Osteoblast (primary cell): ENCODE measurements at places on chromosomes 7 and 10. TPM values are rescaled to one million over a fixed set of nuclear protein-coding genes. Genes with fewer than 3 reads are reported as not detected.

- no peaks in the 10 kb centered on the region for H3K36me3 ChIP-seq
- H3K4me1 ChIP-seq = peaks cover 10% of the 10 kb centered on the region
- H3K27ac ChIP-seq = no peak overlapping the region
These were observed 17.6 kb upstream of the ELOVL3 start for GRCh38 chr10:102208311-102209035.

DNA sequence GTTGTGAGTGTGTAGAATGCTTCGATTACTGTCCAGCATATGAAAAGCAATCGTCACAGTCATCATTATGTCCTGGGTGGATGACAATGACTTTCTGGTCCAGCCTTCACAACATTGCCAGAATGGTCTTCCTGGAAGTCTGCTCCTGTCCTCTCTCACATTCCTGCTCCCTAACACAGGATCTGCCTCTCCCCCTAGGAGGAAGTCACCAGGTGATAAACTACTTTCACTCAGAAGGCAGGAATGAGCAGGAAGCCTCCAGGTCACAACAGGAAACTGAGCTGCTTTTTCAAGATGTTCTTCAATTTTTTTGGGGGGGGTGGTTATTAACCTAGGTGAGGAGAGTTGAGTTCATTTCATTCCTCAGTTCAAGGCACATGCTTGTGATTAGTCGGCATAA is 13.6 kb upstream of the GPNMB start:
- H3K36me3 ChIP-seq = no peaks in the 10 kb centered on the region
- no peak overlapping the region for H3K4me3 ChIP-seq
- no peak for DNase-seq
- no peaks in the 10 kb centered on the region for H3K27me3 ChIP-seq
- no peaks in the 10 kb centered on the region for H3K4me1 ChIP-seq
- H3K27ac ChIP-seq = no peak overlapping the region

DNA sequence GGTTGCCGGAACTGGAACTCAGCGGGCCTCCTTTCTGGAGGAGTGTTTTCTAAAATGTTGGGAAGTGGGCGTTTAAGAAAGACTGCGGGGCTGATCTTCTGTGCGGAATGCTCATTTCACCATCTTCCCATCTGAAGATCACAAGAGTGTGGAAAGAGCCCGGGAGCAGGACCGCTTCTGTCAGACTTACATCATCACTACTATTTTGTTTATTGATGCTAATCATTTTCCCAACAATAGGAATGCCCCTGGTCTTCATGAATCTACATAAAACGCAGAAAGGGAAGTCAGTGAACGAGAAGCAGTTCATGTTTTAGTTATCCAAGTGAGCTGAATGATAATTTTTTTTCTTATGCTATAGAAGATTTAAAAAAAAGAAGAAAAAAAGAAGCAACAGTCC is 447.8 kb upstream of the MKI67 start:
- H3K36me3 ChIP-seq = no peaks in the 10 kb centered on the region
- no peak overlapping the region for H3K4me3 ChIP-seq
- no peak overlapping the region for H3K27ac ChIP-seq
- no peaks in the 10 kb centered on the region for H3K27me3 ChIP-seq

DNA sequence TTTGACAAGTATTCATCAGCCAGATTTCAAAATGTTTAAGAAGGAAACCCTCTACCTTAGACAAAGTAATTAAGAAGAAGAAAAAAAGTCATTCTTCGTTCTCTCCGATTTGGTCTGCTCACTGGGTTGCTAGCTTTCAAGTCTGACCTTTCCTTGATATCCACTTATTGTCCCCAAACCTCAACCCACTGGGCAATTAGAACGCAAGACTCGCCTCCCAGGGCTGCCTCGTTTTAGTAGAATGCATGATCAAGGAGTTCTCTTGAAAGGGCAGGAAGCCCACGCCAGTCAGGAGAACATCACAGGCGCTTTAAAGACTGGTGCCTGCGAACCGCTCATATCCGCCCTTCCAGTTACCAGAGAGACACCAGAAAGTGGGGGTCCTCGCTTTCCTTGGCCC is 637.7 kb downstream of the PARD3 start:
- H3K4me3 ChIP-seq = no peak overlapping the region
- no peak overlapping the region for H3K27ac ChIP-seq
- no peaks in the 10 kb centered on the region for H3K27me3 ChIP-seq
- no peak for DNase-seq

DNA sequence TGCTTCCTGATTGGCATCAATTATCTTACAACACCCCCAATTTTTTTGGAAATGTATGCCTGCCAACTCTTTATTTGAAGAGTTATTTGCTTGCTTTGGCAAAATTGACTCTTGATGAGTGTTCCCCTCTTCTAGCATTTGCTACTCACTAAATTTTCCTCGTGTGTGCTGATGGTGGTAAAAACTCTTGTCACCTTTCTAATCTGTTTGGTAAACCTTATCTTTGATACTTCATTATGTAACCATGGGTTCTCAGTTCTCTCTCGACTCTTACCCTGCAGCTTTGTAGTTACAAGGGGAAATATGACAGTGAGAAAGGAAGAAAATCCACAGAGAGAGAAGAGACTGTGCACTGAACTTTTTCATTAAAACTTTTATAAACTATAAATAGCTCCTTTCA is 102.5 kb downstream of the CDK14 start:
- H3K4me1 ChIP-seq = peaks cover 7% of the 10 kb centered on the region
- DNase-seq = no peak
- H3K27me3 ChIP-seq = no peaks in the 10 kb centered on the region
- no peak overlapping the region for H3K27ac ChIP-seq
- no peaks in the 10 kb centered on the region for H3K36me3 ChIP-seq

- H3K4me3 ChIP-seq = peak overlapping the region; percentile 2
- no peaks in the 10 kb centered on the region for H3K27me3 ChIP-seq
- peak overlapping the region; percentile 64 for H3K27ac ChIP-seq
- peak; percentile 95 for DNase-seq
- H3K4me1 ChIP-seq = peaks cover 89% of the 10 kb centered on the region
These were observed 17.1 kb downstream of the CHST3 start for GRCh38 chr10:71981015-71981875.

- H3K4me3 ChIP-seq = no peak overlapping the region
- no peak for DNase-seq
- H3K36me3 ChIP-seq = no peaks in the 10 kb centered on the region
- peaks cover 4% of the 10 kb centered on the region for H3K4me1 ChIP-seq
- H3K27me3 ChIP-seq = no peaks in the 10 kb centered on the region
- H3K27ac ChIP-seq = no peak overlapping the region
These were observed 436.2 kb downstream of the KCNMA1 start for GRCh38 chr10:77201135-77202106.

DNA sequence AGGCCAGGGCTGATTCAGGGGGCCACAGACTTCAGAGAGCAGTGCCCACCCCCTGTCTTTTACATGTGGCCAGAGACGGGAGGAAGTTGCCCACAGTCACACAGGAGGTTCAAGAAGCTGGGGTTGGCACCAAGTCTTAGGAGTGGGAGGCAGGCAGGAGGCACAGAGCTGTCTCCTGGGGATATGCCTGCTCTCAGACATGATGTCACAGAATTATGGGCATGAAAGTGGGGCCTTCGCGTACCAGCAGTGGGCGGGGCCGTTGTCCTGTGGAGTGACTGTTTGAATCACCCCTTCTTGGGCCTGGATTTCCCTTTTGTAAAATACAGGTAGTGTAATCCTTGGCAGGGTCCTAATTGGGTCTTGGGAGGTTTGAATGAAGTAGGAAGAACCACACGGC is 81.2 kb upstream of the PPIF start:
- no peaks in the 10 kb centered on the region for H3K27me3 ChIP-seq
- peak overlapping the region; percentile 29 for H3K4me3 ChIP-seq
- peak overlapping the region; percentile 98 for H3K27ac ChIP-seq
- peaks cover 35% of the 10 kb centered on the region for H3K36me3 ChIP-seq

GRCh38 chr7:141268614-141269013 is 194.8 kb downstream of the TMEM178B start:
- no peak overlapping the region for H3K4me3 ChIP-seq
- H3K36me3 ChIP-seq = no peaks in the 10 kb centered on the region
- no peak for DNase-seq
- H3K27ac ChIP-seq = no peak overlapping the region

DNA sequence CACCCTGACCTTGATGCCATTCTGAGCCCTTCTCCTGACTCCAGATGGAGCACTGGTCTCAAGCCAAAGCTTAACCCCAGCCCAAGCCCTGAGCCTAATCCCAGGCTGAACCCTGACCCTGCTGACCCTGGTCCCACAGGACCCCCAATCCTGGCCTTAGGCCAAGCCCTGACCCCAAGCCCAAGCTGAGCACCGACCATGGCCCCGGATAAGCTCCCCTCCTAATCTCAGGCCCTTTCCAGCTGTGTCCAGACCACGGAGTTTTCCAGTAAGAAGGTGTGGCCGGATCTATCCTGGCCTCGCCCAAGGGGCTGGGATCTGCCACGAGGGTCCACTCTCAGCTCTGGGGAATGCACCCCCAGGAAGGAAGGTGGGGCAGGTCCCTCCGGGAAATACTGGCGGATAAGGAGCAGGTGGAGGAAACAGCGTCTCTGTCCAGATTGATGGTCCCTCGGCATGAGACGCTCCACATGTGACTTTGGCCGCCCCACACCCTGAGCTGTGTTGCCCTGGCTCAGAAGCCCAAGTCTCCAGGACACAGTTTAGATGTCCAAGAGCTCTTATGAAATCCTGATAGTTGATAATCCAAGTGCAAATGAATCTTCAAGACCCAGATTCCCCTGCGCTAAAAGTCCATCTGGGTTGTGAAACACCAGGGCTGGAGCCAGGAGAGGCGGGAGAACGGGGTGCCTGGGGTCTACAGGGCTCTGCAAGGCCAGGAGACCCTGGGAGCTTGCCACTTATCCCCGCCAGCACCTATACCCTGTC is 10.4 kb downstream of the ELN start:
- DNase-seq = peak; percentile 52
- no peak overlapping the region for H3K4me3 ChIP-seq
- H3K27ac ChIP-seq = no peak overlapping the region

DNA sequence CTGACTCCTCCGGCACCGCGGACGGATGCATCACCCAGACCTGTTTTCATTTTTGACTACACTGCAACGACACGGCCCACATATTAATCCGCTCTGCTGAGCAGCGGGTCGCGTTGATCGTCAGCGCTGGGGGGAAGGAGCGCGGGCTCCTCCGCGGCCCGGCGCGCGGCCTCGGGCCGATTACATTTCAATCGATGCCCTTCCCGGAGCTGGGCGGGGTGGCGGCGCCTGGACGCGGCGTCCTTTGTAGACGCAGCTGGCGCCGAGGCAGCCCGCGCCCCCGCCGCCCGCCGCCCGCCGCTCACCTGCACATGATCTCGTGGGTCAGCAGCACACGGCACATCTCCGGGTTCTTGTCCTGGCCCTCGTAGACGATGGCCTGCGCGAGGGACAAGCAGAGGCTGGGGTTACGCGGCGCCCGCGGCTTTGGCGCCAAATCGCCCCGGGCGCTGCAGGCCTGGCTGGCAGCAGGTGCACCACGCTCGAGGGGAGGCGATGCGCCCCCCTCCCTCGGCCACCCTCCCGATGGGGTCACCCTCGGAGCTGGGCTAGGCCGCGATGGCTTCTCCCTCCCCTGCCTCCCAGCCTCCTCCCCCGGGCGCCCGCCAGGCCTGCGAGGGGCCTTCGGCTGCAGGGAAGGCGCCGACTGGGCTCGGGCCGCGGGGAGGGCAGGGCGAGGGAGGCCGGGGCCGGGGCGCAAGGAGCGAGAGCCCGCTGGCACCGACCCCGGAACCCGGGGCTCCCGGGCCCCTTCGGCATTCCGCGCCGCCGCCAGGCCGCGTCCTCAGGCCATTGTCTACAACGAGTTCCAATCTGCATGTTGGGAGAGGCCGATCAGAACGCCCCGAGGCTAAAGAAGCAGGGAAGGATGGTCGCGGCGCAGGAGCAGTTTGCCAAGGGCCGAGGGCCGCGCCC is 5.2 kb downstream of the EBF3 start:
- peak overlapping the region; percentile 77 for H3K27ac ChIP-seq
- peak overlapping the region; percentile 83 for H3K4me3 ChIP-seq
- DNase-seq = peak; percentile 92
- H3K27me3 ChIP-seq = no peaks in the 10 kb centered on the region
- peaks cover 16% of the 10 kb centered on the region for H3K36me3 ChIP-seq

GRCh38 chr10:95864906-95865813 is 42.6 kb upstream of the CC2D2B start:
- H3K36me3 ChIP-seq = no peaks in the 10 kb centered on the region
- no peaks in the 10 kb centered on the region for H3K4me1 ChIP-seq
- DNase-seq = peak; percentile 64
- no peaks in the 10 kb centered on the region for H3K27me3 ChIP-seq
- H3K4me3 ChIP-seq = peak overlapping the region; percentile 16

GRCh38 chr10:16945593-16945992 is 128.4 kb upstream of the RSU1 start:
- no peak overlapping the region for H3K4me3 ChIP-seq
- no peaks in the 10 kb centered on the region for H3K27me3 ChIP-seq
- no peak overlapping the region for H3K27ac ChIP-seq
- DNase-seq = no peak
- peaks cover 26% of the 10 kb centered on the region for H3K4me1 ChIP-seq

- H3K4me1 ChIP-seq = no peaks in the 10 kb centered on the region
- DNase-seq = peak; percentile 52
- no peak overlapping the region for H3K4me3 ChIP-seq
- no peaks in the 10 kb centered on the region for H3K36me3 ChIP-seq
- H3K27me3 ChIP-seq = no peaks in the 10 kb centered on the region
These were observed 281.4 kb downstream of the DNAJB6 start for GRCh38 chr7:157618091-157618726.

GRCh38 chr7:1055491-1055955 is 11.2 kb downstream of the GPR146 start:
- H3K4me1 ChIP-seq = peaks cover 5% of the 10 kb centered on the region
- no peaks in the 10 kb centered on the region for H3K36me3 ChIP-seq
- H3K4me3 ChIP-seq = no peak overlapping the region
- H3K27ac ChIP-seq = no peak overlapping the region

- no peak overlapping the region for H3K4me3 ChIP-seq
- H3K27me3 ChIP-seq = no peaks in the 10 kb centered on the region
- H3K36me3 ChIP-seq = peaks cover 28% of the 10 kb centered on the region
These were observed 46.3 kb downstream of the PDSS1 start for GRCh38 chr10:26743841-26744240.

DNA sequence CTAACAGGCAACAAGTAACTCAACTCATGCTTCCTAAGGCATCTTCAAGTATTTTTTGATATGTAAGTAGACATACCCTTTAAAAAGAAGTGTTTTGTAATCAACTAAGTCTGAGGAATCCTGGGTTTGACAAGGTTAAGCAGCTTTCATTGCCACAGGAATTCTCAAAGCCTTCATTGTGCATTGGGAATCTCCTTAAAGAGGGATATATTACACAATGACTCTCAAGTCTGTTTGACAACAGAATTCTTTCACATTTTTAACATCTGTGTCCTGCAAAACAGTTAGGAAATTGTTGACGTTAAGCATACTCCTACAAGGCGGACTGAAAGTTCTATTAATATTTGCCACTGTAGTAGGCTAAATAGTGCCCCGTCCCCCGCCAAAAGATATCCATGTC is 71.4 kb downstream of the SGMS1 start:
- H3K27me3 ChIP-seq = no peaks in the 10 kb centered on the region
- peak overlapping the region; percentile 14 for H3K4me3 ChIP-seq
- no peaks in the 10 kb centered on the region for H3K36me3 ChIP-seq
- H3K4me1 ChIP-seq = peaks cover 39% of the 10 kb centered on the region
- H3K27ac ChIP-seq = peak overlapping the region; percentile 21
- no peak for DNase-seq

AKR1C4 gene
- total RNA-seq = not detected in 2 replicates

ST7 gene
- total RNA-seq = 19.9 and 22.4 TPM in 2 replicates

CACNB2 gene
- under 0.01 and 0.88 TPM in 2 replicates for total RNA-seq

TMEM229A gene
- total RNA-seq = not detected in 2 replicates
